ENCODE measurements at places on chromosomes 6 and 20. TPM values are rescaled to one million over a fixed set of nuclear protein-coding genes. Genes with fewer than 3 reads are reported as not detected.
A peak's percentile ranks its signal among the peaks of the same experiment; 100 is the strongest.

Gene ZCCHC3
- 10.2 TPM for total RNA-seq

Gene LAMP5
- total RNA-seq: not detected

Gene FAM209B
- total RNA-seq: not detected

Gene CBLN4
- not detected for total RNA-seq

Gene BCAS1
- total RNA-seq: not detected

Gene TRIM40
- total RNA-seq: not detected

GRCh38 chr6:36333931-36334725, 2.6 kb downstream of the BNIP5 start:
- no peak for DNase-seq

- no peak for DNase-seq
These were observed 102.9 kb upstream of the PRL start for GRCh38 chr6:22399693-22400092.

GRCh38 chr6:35287671-35288396, 9.8 kb upstream of the DEF6 start:
- no peak for DNase-seq

GRCh38 chr20:59848182-59848581, 85.3 kb downstream of the SYCP2 start:
- DNase-seq: no peak

DNA sequence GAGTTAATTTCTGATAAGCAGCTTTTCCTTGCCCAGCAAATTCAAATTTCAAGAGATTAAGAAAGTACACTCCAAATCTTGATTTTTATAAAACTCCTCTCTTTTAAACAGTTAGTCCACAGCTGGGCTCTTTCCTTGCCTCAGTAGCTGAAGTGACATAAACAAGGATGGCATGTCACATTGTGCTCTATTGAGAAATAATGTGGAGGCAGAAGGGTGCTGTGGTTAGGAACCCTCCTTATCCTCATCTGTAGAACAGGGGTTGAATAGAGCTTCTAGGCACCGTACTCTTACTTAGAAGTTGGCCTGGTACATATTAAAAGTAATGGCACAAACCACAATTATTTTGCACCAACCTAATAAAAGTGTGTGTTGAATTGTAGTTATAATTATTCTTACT, 70.3 kb downstream of the RSPO3 start:
- DNase-seq: no peak

GRCh38 chr6:99143108-99143861, 195.5 kb upstream of the FBXL4 start:
- DNase-seq: no peak

- no peak for DNase-seq
These were observed 129.4 kb upstream of the CENPW start for GRCh38 chr6:126210398-126211075.

DNA sequence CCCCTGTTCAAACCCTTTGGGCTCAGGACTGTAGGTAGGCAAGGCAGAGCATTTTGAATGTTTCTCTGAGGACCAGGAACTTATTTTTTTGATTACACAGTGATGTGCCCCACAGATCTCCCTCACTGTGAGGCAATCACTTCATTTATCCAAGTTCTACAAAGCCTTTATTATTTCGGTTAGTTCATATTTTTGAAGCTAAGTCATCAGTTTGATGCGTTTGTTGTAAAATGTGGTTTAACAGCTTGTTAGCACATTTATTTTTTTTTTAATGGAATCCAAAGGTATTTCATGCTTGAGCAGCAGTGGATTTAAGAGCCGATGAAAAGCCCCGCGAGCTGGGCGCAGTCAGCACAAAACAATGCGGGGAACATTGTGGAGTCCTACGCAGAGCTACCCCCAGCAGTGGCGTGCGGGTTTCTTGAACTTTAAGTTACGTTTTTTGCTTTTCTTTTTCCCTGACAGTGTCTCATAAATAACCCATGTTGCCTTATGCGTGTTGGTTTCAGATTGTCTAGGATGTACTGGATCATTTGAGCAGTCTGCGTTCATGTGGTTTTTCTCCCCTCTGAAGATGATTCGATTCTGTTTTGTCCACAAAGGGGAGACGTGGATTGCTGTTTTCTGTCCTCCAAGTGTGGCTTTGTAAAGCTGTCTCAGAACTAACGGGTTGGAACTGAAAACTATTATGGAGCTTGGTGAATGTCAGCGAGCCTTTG, 233.6 kb upstream of the BMP2 start:
- DNase-seq: no peak

- DNase-seq: no peak
These were observed 3.0 kb upstream of the GOPC start for GRCh38 chr6:117605169-117605826.

- no peak for DNase-seq
These were observed 147.4 kb upstream of the PRND start for GRCh38 chr20:4574356-4574690.

GRCh38 chr6:36204068-36204753, 7.7 kb downstream of the BRPF3 start:
- DNase-seq: no peak

DNA sequence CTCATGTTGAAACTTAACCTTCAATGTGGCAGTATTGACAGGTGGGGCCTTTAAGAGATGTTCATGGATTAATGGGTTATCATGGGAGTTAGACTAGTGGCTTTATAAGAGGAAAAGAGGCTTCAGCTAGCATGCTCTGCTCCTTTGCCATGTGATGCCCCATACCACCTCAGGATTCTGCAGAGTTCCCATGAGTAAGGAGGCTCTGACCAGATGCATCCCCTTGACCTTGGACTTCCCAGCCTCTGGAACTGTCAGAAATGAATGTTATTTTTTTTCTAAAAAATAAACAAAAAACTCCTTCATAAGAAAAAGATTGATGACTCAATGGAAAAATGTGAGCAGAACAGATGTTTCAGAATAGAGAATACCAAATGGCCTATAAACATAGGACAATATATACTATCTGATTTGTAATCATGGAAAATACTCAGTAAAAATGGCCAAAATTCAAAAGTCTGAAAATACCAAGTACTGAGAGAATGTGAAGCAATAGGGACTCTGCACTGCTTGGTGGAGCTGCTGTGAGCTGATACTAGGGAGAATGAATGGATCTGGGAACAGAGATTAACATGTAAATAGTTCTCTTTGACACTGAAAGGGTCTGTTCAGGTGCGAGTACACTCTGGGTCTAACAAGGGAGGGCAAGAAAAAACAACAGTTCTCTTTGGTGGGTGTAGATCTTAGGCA, 7.4 kb upstream of the TRIM39 start:
- DNase-seq: no peak

DNA sequence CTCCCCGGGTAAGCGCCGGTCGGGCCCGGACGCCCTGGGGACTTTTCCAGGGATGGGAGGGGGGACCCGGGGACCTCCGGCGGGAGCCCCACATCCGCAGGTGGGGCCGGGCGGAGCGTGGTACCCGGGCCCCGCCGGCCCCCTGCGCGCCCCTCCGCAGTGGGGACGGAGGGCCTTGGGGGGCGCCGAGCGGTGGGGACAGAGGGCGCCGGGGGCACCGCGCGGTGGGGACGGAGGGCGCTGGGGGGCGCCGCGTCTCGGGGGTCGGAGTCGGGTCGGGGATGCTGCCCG, 270 bp downstream of the PLEKHG1 start:
- no peak for DNase-seq

DNA sequence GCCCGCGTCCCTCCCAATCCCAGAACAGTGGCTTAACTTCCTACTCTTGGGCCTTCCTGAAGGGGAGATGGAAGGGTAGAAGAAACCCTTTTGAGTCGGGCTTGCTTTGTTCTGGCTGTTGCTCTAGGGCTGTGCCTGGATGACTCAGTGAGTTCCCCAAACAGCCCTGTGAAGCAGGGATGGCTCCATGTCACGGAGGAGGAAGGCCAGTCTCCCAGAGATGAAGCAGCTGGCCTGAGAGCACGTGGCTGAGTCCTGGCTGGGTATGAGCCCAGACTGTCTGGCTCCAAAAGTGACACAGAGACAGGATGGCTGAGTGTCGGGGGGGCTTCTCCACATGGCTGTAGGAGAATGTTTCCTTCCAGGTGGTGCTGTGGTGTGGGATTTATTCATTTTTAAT, 4.6 kb downstream of the SYTL3 start:
- peak; percentile 87 for DNase-seq

DNA sequence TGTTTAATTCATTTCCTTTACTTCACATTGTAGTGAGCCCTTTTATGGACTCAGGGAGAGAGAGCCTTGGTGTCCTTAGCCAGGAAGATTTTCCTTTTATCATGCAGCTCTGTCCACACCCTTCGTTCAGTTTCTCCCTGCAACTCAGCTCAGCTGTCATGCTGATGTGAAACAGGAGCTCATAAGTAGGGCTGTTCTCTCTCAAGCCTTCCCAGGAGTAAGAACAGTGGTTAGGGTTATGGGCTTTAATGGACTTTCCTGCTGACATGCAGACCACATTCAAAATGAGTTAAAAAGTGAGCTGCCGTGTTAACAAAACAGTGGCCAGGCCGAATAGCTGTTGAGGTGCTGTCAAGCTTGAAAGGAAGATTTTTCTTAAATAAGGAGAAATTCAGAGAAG, 104.1 kb downstream of the BCKDHB start:
- no peak for DNase-seq

- no peak for DNase-seq
These were observed 27.6 kb upstream of the IFNGR1 start for GRCh38 chr6:137246791-137247202.

GRCh38 chr6:28585335-28585734, 59.7 kb downstream of the GPX5 start:
- DNase-seq: no peak

DNA sequence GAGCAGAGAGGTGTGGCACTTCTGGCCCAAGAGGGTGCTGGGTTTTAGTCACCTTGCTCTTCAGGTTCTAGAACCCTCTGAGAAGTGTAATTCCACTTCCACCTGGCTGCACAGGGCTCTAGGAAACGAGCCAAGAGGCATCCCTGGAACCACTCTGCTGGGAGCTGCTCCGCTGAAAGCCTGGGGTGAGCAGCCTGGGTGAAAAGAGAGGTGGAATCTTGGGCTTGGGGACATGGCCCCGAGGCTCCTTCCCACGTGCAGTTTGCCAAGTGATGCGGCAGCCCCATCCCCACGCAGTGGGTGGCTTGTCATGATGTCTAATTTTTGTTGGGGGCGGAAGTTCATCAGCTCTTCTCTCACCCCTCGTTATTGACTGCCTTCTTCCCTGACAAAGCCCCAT, 32.8 kb downstream of the PPP1R16B start:
- no peak for DNase-seq

DNA sequence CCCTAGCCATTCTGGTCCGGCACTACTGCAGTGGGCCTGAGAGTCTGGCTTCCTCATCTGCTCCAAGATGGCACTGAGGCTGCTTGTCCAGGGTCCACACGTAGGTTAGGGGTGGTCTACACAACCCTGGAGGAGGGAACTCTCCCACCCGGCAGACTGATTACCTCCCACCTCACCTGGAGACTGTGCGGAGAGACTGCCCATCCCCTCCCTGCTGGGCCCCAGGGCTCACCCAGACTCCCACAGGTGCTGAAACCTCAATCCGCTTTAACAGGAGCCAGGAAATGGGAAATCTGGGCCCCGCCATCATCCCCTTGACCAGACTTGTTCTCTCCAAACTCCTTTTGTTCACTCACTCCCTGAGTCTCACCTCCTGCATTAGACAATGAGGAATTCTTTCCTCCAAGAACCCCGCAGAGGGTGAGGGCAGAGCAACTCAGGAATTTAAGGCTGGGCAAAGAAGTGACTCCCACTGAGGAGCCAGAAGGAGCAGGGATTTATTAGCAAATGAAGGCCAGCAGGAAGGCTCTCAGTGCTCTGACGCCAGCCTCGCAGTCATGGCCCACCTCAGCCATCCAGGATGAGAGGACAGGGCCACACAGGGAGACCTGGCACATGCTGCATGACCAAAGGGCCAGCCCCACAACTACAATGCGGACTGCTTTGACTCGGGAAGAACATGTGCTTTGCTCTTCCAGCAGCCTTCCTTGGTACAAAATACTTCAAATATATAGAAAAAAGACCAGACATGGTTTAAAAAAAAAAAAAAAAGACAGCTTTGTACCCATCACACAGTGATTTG, 53.0 kb downstream of the CDK5RAP1 start:
- DNase-seq: no peak

DNA sequence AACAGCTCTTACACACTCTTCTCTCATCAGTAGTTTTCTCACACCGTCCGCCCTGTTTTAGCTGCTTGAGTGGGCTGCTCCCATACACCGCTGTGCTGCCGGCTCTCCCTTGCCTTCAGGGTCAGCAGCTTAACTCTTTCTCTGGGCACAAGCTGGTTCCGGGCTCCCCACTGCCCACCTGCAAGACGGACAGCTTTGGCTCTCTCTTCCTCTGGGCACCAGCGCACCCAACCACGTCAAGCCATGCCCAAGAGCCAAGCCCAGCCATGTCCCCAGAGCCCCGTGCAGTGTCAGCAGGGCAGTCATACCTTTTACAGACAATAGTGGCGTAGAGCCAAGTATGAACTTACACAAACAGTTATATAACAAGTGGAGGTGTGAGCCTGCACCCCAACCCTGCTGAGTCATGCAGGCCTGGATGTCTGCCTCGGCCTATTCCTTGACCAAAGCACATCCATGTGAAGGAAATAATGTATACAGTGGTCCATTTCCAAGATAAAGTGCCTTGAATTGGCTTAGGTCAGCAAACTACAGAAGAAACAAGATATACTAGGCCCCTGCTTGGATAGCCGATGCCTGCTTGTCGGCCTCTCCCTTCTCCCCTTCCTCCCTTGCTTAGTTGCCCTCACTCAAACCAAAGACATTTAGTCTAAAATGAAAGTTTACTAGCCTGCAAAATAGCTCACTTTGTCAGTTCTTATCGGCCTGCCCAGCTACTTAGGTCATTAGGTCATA, 89.3 kb downstream of the JPH2 start:
- no peak for DNase-seq

DNA sequence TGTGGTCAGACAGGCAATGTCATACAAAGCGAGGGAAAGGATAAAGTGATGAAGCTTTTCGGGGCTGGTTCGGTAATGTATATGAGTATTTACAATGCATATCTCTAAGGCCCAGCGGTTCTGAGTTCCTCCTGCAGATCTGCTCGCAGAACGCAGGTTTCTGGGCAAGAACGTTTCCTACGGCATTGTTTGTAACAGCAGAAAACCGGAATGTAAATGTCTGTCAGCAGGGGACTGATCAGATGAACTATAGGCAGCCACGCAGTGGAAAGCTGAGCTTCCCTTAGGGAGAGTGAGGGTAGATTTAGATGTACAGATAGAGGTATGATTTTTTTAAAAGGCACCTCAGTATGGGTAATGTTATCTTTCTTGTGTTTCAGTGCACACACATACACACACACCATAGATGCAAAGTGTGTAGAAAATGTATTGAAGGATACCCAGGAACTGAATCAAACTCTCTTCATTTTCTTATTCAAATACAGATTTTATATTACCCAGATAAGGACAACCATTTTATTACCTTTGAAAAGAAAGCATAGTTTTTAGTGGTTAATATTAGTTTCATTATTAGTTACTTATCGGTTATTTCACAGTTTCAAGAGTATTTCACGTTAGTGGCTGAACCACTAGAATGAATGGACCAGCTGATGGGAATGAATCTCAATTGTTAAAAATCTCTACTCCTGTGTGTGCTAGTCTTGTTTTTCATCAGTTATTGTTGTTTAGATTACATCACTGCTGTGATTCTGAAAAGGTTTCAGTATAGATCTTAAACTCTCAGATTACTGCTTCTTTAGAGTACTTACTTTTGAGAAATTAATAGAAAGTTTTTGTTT, 56.2 kb downstream of the SNX9 start:
- DNase-seq: no peak

- DNase-seq: no peak
These were observed 99.7 kb downstream of the LIN28B start for GRCh38 chr6:105056646-105057045.

GRCh38 chr6:117521791-117522502, 39.5 kb downstream of the DCBLD1 start:
- no peak for DNase-seq

Measured in right atrium auricular region (tissue), 2 donors.